ENCODE measurements at places on chromosomes 12 and 14.

GRCh38 chr12:53752621-53753020 is 842 bp upstream of the CISTR start:
- DNase-seq: no peak

DNA sequence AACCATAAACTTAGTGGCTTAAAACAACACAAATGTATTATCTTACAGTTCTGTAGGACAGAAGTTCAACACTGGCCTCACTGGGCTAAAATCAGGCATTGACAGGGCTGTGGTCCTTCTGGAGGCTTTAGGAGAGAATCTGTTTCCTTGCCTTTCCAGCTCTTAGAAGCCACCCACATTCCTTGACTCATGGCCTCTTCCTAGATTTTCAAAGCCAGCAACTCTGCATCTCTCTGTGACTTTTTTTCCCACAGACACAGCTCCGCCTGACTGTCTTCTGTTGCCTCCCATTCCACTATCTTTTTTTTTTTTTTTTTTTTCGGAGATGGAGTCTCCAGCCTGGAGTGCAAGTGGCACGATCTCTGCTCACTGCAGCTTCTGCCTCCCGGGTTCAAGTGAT is 11.8 kb upstream of the NFATC4 start:
- no peak for DNase-seq

GRCh38 chr12:99453836-99454538 is 193.6 kb upstream of the GARIN6 start:
- DNase-seq: no peak

DNA sequence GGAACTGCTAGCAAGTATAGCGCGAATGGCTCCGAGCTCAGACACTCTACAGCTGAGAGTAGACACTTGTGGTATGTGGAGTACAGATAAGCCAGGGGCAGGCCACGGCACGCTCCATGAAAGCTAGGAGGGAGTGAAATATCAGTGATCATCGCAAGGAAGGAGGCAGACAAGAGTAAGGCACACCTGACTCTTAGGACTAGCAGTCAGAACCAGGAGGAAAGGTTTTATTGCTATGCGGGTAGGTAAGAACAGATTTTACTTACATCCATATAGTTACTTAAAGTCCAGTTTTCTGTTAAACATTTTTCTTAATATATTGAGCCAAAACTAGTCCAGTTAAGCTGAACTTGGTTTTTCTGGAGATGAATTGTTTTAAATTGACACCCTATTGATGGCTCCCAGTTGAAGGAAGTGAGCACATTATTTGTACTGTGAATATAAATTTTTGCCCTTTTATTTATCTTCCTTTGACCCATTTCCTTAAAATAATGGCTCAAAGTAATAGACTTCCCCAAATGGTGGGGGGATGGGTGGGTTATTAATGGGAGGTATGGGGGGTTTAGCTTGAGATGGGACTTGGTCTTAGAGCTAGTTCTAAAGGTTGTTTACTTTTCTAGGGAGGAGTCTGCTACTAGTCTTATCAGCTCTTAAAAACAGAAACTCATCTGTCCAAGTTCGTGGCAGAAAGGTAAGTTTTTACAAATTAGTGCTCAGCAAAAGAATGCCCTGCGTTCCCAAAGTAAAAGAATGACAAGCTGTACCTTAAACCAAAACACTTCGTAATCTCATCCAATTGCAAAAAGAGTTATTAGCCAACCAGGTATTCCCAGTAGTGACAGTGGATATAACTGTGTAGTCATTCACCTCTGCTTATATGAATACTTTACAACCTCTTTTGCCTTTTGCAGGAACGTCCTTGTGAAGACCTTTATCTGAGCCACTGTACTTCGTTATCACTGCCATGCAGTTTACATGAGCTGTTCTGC is 5.8 kb downstream of the HNRNPA1 start:
- DNase-seq: no peak

DNA sequence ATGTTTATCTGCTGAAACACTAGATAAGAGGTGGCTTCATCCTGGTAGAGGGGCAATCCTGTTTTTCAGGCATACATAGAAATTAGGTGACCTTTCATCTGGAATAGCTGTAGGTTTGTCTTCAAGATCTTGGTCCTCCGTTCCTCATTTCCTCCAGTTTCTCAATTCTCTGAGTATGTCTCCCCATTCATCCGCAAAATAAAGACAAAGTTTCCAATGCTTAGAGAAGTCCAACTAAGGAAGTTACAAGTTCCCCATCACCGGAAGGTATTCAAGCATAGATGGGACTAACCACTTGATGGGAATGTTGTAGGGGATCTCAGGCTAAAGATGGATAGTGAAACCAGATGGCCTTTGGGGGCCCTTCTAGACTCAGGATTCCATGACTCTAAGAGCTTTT is 34.3 kb downstream of the ERG28 start:
- no peak for DNase-seq

GRCh38 chr12:113413488-113413939 is 8.7 kb upstream of the SDSL start:
- DNase-seq: no peak

DNA sequence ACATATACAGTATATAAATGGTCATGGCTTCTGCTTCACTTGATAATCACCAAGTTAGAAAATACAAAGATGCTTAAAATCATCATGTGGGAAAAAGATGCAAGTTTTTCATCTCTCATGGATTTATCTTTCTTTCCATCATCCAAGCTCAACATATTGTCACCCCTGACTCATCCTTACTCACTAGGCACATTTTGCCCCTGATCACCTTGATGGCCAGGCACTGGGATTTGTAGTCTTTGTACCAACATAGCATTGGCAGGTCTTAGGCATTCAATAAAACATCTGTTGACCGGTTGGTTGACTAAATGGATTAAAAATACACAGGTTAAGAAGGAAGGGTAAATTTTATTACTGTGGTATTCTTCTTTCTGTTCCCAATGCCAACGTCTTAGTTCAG is 28.1 kb downstream of the KLHDC2 start:
- DNase-seq: no peak

- no peak for DNase-seq
Measured at GRCh38 chr12:2386566-2386965, 333.8 kb downstream of the CACNA1C start.

DNA sequence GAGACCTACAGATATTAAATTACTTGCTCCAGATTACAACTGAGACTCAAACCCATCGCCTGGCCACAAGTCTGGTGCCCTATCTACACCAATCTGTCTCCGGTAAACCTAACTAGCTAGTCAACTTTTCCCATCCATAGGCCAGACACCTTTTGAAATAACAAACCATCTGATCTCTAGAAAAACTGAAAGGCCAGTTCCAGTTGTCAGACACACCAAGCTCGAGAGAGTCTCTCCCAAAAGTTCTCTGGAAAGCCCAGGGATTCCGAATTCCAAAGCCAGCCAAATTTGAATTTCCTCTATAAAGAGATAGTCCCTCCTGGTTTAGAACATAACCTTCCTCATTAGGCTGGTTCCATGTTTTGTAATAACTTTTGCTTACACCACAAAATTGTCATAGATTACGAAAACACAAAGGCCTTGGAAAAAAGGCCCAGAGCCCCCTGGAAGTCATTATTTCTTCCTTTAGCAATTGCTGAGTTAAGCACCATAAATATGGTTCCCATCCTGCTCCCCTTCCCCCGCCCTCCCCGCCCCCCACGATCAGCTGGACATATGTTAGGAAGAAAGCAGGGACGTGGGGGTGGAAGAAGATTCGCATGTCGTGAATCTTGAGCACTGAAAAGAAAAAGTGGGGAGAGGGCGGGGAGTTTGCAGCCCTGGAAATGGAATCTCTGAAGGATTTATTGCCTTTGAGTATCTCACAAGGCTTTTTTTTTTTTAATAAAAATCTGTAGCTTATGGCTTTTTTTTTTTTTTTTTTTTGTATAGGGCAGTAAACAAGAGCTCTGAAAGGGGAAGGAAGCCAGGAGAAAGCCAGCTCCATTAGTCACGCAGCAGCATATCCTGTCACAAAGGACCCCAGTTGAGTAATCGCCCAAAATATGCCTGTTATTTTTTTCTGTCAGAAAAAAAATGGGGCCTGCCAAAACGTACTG is 110.4 kb downstream of the ZFP36L1 start:
- DNase-seq: peak; percentile 40

DNA sequence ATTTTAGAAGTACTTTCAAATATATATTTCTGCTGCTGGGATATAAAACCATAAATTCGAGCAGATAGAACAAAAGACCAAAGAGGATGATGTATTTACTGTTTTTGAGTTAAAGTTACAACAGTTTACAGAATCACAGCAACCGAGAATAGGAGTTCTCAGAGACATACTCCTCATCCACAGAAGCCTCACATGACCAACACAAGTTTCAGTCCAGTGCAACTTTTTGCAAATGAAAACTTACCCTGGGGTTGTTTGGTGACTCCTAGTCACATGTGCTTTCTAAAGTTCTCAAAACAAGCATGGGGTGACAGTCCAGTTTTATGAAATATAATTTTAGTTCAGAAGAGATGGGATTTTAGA is 117.1 kb downstream of the PRKCH start:
- DNase-seq: no peak

- DNase-seq: peak; percentile 63
Measured at GRCh38 chr14:71138448-71139293, 231.4 kb downstream of the PCNX1 start.

DNA sequence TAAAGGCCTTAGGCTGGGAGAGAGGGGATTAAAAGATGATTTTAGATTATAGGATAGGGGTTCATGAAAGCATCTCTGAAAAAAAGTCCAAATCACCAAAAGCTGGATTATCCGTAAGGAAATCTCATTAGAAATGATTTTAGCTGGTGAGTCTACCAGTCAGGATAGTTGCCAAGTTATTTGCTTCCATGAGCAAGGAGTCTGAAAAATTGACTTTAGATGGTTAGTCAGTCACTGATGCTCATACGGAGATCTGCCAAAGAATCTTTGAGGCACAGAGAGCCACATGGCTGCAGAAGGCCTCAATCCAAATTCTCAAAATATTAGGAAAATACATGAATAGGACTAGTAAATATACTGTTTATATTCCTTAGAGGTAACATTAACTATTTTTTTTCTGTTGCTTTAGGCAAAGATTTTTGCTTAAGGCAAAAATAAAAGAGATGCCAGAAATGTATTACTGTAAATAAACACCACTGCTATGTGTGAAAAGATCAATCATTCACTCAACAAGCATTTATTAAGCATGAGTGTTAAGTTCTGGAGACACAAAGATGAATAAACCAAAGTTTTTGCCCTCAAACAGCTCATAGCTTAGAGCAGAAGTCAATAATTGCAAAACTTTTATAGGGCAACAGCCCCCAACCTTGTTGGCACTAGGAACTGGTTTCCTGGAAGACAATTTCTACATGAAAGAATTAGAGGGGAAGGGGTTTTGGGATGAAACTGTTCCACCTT is 105.2 kb downstream of the BBS10 start:
- no peak for DNase-seq

- no peak for DNase-seq
Measured at GRCh38 chr12:114935658-114936057, 251.7 kb upstream of the TBX3 start.

Data from activated T-cell treated with anti-CD3 and anti-CD28 coated beads, Interleukin-2, amount 50 U/mL, for 4 hours (primary cell).